Stimulated activated memory B cell treated with anti-CD40 and anti-IgM and Interleukin-4, amounts not matched to agents 10 μg/mL and 1 μg/mL and 100 μg/mL, for 72 hours (primary cell): ENCODE measurements at places on chromosomes 4 and X.
A peak's percentile ranks its signal among the peaks of the same experiment; 100 is the strongest.

GRCh38 chr4:139596034-139596683 lies 40.1 kb upstream of the SETD7 start:
- no peak for ATAC-seq

DNA sequence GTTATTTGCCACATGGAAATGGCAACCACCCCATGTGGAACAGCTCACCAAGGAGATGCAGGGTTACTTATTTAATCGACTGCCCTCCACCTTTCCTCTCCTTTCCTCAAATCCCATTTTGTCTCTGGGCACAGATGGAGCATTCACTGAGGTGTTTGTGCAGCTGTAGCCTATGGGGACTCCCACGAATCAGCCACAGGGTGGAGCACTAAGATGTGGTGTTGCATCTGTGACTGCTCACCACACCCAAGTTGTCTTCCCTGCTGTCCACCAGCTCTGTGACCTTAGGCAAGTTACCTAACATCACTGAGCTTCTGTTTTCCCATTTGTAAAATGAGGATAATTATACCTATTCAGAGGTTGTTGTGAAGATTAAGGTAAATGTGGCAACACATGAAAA lies 252.4 kb upstream of the CPEB2 start:
- no peak for ATAC-seq

DNA sequence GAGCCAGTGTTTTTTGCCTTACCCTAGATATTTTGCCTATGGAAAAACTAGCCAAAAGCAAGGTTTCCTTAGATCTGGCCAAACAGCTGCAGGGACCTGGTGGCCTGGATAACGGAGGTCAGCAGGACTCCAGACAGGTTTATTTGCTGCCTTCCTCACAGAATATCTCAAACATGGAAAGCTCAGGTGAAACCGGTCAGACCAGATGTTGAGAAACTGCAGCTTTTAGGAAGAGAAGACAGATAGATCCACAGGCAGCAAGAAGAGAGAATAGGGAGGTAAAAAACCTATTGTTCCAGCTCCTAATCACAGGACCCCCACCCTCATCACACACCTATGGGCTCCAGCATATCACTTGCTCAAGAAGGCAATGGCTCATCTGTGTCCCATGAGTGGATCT lies 16.2 kb downstream of the SLC16A2 start:
- no peak for ATAC-seq

- ATAC-seq = no peak
Measured at GRCh38 chr4:172982151-172982590, 186.4 kb upstream of the GALNT7 start.

- ATAC-seq = no peak
Measured at GRCh38 chrX:24494647-24495075, 29.6 kb downstream of the PDK3 start.

DNA sequence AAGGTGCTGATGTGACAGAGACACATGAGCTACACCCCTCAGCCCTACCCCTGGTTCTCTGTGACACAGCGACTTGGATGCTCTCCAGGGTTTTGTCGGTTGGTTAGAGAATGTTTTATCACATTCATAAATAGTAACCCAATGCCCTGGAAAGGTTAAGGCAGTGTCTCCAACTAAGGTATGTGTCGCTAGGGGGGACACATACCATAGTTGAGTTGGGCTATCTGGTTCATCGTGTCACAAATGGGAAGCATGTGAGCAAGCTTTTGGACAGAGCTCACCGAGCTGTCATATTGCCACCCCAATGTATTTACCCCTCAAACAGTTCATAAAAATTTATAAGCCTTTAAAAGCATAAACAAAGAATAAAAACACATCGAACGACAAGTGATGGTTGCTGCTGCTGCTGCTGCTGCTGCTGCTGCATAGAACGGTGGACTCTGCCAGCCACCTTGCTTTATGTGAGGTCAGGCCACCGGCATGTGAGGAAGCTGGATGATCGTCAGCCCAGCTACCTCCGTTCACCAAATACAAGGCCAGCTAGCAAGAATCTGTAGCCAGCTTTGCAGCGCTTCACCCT lies 55.9 kb downstream of the STOX2 start:
- no peak for ATAC-seq

DNA sequence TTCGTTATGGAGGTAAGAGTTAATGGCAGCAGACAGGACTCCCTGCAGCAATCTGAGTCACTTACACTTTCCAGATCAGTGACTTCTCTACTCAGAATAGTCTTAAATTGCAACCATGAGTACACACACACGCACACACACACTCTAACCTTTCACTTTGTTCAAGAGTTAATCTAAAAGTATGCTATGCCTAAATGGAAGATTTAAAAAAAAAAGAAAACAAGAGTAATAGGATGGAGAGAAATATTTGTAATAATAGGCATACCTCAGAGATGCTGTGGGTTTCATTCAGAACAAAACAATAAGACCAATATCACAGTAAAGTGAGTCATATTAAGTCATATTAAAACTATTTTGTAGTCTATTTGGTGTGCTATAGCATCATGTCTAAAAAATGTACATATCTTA lies 969.1 kb upstream of the PCDH10 start:
- ATAC-seq = no peak

DNA sequence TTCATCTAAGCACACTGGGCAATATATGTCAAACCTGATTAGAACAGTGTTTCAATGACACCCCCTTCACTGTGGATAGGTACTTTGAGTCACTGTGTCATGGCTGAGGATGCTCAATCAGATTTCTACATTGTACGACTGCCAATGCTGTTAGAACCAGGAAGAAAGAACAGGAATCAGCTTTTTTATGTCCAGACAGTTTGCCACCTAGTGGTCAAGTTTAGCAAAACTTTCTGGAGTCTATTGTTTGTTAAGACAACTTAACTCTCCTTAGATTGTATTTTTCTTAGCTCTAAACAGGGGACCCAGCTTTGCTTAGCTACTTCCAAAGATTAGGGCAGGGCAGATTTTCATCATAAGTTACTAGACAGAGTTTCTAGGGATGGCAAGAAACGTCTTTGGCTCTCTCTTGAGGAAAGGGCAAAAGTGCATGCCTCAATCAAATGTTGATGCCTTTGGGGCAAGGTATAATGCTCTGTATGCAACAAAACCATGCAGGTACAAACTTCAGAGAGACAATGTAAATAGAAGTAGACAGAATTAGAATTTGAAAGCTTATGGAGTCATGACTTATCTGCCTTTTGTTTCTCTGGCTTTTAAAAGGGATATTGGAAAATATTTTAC lies 40.5 kb upstream of the BMP3 start:
- ATAC-seq = peak; percentile 39
